ENCODE measurements at places on chromosomes 4 and X.

DNA sequence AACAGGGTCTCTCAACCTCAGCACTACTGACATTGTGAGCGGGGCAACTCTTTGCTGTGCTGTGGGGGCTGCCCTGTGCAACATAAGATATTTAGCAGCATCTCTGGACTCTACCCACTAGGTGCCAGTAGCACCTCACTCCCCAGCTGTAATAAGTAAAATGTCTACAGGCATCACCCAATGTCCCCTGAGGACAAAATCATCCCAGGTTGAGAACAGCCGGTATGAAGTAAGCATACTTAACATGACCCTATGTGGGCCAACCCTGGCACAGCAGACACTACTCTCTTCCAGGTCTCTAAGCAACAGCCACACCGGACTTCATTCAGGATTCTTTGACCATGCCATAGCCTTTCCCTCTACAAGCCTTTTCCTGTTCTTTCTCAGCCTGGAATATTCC is 10.5 kb upstream of the MGST2 start:
- no peak for DNase-seq

GRCh38 chrX:153565996-153566580 is 32.9 kb downstream of the CCNQ start:
- DNase-seq: no peak

GRCh38 chrX:31629195-31629594 is 557.4 kb upstream of the FTHL17 start:
- no peak for DNase-seq

GRCh38 chr4:88757067-88757466 is 59.4 kb upstream of the NAP1L5 start:
- DNase-seq: no peak

GRCh38 chr4:61507091-61507490 is 307.0 kb downstream of the ADGRL3 start:
- DNase-seq: no peak

GRCh38 chr4:86117705-86118302 is 242.0 kb downstream of the MAPK10 start:
- DNase-seq: no peak

DNA sequence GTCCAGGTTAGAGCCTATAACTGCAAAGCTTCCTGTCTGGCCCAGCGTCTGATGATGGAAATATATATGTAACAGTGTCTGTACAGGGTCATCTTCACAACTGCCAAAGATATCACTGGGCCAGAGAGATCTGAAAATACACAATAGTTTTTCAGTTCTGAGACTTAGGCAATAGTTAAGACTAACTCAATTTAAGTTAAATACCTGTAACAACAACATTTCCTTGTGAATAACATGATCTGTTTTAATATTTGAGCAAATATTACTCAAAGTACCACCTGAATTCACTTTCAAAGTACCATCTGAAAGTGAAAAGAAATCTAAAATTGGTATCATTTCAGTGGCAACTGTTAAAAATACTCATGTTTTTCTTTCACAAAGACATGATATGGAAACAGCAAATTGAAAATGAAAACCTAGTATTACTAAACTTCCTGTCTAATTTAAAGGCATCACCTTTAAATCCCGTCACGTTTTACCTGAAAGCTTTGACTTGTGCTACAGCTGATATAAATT is 9.6 kb downstream of the ZAR1 start:
- no peak for DNase-seq

GRCh38 chr4:173443121-173443520 is 44.2 kb upstream of the SCRG1 start:
- no peak for DNase-seq

Measured in vagina (tissue), 2 donors.